NB4 (cell line): ENCODE measurements at places on chromosomes 3 and 15.

GRCh38 chr15:31953478-31953877, 76.8 kb upstream of the CHRNA7 start:
- DNase-seq = no peak

GRCh38 chr15:90234096-90234988, at the start of gene GDPGP1:
TSS of gene GDPGP1 (plus strand) at chr15:90234209. CDS start at chr15:90240909, 6,700 bp downstream.
- no peak for DNase-seq

DNA sequence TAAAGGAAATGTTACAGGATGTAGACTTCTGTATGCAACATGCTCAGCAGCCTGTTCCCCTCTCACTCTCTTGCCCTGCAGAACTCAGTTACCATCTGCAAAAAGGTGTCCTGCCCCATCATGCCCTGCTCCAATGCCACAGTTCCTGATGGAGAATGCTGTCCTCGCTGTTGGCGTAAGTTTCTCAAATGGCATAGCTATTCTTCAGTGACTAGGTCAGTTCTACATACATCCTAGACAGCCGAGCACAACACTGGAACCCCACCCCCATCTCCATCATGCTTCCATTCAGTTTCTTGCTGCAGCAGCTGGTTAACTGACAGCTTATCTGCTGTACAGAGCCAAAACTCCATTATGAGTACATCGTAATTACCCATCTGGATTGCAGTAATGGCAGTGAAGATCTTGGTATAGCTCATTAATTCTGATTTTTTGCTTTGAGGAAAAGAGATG, 4.5 kb downstream of the THBS1 start:
- DNase-seq = no peak

DNA sequence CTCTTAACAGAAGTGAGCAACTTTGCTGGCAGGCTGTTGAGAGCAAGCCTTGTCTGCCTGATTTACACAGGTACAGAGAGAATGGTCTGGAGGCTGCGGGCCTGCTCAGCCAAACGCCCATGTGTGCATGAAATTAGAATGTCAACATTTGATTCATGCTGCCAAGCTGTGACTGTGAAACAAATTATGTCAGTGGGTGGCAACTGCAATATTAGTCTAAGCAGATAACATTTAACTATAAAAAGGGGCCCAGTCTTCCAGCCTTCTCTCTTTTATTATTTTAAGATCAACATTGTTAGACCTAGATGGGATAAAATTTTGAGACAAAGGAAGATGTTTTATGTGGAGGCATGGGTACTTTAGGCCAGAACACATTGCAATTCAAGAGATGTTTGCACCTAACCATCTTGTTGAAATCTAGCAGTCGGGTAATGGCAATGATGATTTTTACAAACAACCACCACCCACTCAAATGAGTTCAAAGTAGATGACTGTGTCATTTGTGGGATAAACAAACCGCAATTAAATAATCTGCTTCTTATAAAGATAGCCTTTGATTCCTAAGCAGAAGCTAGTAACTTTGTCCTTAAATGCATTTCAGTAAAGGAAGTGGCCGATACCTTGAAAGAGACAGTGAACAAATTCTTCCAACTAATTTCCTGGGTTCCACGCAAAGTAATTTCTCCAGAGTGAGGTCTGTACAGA, 70.2 kb downstream of the FOXB1 start:
- DNase-seq = no peak

GRCh38 chr15:61130950-61131942, 97.9 kb downstream of the RORA start:
- DNase-seq = no peak

DNA sequence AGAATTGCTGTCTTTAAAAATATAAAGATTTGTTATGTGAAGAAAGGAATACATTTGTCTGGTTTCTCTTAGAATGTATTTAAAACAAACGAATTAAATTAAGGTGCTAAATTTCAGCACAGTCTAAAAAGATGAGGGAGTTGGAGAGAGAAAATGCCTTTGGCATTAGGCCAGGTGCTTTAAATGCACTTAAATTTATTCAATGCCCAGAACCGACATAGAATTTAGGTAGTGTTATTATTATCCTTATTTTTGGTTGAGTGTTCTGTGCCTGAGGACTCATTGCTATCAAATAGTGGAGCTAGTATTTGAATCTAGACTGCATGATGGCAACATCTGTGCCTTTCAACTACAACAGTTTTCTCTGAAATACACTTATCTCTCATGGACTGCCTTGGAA, 287.5 kb downstream of the RBMS3 start:
- no peak for DNase-seq

DNA sequence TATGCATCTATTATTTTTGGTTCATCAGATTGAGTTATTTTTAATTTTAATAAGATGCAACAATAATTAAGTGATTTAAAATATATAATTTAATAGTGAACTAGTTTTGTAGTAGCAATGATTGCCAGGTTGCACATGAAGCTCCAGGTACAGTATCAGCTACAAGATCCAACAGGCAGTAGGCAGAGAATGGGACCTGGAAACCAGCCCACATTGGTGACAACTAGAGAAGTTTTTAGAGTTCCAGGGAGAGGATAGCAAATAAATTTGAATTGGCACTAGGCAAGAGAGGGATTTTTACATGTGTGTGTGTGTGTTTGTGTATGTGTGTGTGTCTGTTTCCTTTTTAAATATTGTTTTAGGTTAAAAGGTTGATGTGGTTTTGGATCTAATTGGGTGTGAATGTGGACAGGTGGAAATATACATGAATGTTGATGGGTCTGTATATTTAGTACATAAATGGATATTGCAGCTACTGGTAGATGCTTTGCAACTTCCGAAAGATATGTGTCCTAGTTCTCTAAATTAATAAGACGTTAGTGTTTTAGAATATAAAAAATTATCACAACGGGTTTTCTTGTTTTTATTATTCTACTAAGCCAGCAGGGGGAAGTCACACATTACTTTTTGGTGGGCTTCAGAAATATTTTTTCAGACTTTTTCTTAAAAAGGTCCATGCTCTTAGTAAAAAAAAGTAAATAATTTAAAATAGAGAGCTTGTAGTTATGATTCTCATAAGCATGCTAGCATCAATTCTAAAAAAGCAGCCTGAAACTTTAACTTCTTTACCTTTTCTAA, 110.1 kb upstream of the GBE1 start:
- DNase-seq = peak; percentile 4

DNA sequence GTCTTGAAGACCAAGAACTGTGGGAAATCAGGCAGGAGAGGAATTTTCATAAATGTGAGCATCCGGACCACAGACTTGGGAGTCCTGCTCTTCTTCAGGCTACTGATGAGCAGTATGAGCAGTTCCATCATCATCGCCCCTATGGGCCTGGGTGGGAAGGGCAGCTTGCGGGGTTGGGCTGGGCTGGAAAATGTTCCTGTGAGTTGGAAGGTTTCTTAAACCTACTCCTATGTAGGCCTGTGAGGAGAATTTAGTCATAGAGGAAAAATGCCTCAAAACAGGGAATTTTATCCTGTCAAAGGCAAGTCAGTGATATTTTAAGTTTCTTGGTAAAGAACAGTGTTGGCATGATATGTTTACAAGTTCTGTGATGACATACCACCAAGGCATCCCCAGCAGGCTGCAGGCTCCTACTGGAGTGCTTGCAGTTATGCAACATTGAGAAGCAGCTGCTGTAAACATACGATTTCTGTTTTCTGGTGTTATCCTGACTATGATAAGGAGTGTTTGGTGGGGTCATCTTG, 10.3 kb downstream of the MASP1 start:
- DNase-seq = no peak

DNA sequence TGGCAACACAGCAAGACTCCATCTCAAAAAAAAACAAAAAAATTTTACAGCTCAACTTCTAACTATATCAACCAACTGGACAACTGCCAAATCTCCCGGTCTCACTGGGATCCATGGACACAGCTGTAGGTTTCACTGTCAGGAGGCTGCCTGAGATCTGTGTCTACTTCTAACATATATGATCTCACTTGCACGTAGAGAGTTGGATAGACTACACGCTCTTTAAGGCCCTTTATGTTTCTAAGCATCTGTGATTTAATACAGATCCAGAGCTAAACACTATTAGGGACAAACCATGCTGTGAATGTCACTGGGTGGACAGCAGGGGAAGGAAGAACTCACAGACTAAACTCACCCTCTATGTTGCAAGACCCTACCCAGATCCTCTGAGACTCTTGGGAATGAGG, 13.0 kb upstream of the APOD start:
- DNase-seq = peak; percentile 13

GRCh38 chr3:36164400-36164799, 215.9 kb upstream of the STAC start:
- no peak for DNase-seq

DNA sequence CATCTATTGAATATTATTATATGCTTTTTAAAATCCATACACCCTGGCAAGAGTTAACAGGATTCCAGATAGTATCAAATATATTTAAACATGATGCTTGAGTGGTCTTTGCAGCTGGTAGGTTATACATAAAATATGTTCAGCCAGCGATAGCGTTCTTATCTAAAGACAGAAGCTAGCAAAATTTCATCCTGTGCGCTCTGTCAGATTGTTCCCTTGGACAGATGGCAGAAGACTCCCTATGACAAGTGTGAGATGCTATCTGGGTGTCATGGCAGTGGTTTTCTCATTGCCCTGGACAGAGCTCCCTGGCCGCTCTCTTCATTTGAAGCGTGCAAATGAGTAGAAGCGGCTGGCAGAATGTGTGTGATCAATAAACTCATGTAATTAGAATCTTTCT, 175.2 kb upstream of the SOX14 start:
- no peak for DNase-seq

DNA sequence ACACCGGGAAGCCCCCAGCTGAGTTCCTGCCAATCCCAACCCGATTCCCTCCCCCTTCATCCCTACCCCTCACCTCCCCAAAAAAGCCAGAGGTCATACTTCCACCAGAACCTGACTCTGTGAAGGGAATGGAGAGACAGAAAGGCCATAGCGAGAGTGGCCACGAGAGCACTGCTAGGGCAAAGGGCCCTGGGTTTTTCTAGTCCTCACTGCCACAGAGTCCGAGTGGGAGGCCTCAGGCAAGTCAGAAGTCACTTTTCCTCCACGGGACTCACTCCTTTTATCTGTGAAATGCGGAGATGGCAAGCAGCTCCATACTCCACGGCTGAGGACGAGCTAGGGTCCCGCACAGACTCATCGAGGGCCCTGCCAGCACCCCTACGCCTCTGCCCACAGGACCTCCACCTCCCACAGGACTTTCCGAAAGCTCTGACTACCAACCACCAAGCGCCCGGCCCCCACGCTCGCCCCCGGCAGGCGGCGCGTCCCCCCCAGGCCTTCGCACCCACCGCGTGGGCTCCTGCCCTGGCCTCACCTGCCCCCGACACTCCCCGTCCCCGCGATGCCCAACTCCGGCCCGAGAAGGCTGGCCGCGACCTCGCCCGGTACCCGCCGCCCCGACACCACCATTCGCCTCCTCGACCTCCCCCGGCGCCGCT, 792 bp downstream of the ATP13A3 start:
- peak; percentile 64 for DNase-seq

DNA sequence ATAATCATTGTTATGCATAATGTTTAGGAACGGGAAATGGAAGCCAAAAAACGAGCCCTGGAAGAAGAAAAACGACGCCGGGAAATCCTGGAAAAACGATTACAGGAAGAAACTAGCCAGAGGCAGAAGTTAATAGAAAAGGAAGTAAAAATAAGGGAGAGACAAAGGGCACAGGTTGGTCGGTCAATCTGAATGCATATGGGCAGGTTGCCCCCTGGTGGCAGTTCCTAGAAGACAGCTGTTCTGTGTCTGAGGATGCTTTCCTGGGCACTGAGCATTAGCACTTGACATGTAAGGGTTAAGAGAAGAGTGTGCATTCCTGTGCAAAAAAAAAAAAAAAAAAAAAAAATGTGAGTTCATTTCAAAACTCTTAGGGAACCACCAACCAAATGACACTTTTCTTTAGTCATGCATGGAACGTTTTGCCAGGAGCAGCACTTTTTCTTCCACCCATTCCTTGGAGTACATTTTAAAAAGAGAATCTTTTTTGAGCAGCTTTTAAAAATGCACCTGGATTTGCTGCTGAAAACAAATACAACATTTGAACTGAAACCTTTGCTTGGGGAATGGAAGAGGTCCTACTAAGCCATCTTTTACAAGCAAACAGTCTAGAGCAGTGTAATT, 11.1 kb upstream of the ABHD10 start:
- DNase-seq = peak; percentile 75

DNA sequence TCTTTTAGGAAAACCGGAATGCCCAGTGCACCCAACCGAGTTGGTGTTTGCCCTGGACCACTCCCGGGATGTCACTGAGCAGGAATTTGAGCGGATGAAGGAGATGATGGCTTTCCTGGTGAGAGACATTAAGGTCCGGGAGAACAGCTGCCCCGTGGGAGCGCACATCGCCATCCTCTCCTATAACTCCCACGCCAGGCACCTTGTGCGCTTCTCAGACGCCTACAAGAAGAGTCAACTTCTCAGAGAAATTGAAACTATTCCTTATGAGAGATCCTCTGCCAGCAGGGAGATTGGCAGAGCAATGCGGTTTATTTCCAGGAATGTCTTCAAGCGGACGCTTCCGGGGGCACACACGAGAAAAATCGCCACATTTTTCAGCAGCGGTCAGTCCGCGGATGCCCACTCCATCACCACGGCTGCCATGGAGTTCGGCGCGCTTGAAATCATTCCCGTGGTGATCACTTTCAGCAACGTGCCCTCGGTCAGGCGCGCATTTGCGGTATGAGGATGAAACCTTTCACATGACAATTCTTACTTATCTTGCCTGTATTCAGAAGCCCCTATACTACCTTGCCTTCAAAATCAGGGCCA, 97.5 kb downstream of the PIK3R4 start:
- DNase-seq = no peak

DNA sequence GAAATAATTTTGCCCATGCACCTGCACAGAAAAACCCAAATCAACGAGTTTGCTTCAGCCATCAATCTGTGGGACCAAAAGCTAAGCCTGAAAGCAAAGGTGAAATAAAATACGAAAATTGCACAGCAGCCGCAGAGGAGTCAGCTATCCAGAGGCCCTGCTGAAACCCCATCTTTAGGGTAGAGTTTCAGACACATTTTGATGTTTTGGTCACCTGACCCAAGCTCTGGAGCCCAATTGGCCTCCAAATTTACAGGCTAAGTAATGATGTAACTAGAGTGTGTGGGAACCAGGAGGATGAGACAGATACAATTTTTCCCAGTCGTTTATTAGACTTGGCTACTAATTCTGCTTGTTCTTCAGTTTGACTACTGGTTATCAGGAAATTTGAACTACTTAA, 308.6 kb upstream of the ATP11B start:
- no peak for DNase-seq

- DNase-seq = no peak
Observed at GRCh38 chr3:167874671-167875372, 139.3 kb downstream of the SERPINI1 start.

GRCh38 chr3:129615751-129616281, 9.3 kb upstream of the PLXND1 start:
- DNase-seq = no peak

GRCh38 chr3:66416556-66417304, 84.1 kb downstream of the LRIG1 start:
- no peak for DNase-seq

DNA sequence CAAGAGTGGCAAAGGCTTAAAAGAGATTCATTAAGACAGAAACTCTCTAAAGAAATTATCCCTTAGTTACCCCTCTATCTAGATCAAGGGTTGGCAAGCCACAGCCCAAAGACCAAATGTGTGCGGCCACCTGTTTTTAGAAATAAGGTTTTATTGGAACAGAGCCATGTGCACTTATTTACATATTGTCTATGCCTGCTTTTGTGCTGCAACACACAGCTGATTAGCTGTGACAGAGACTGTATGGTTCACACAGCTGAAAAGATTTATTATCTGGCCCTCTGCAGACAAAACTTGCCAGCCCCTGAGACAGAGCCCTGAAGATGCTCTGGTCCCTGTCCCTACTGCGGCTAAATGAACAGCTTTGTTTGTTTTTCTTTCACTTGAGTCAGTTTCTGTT, 88.1 kb downstream of the ADAMTS9 start:
- DNase-seq = no peak
